ENCODE measurements at places on chromosomes 6 and 20.

DNA sequence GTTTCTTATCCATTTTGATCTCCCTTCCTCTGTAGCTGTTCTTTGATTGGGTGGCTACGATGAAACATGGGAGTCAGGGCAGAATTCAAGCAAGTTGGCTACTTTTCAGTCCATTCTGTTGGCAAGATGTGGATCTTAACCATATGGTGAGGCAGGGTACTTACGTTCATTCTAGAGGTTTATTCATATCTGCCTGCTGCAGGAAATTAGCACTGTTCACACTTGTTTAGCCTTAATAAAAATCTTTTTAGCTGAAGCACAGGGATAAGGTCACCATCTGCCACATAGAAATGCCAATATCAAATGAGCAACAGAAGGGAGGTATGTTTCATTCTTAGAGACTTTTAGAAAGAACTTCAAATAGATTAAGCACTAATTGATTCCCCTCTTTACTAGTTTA is 83.9 kb downstream of the GRIK2 start:
- no peak for DNase-seq

GRCh38 chr6:22053391-22053997 is 243.3 kb downstream of the PRL start:
- DNase-seq = no peak

- no peak for DNase-seq
These were observed 30.7 kb upstream of the MAP3K4 start for GRCh38 chr6:160960839-160961238.

DNA sequence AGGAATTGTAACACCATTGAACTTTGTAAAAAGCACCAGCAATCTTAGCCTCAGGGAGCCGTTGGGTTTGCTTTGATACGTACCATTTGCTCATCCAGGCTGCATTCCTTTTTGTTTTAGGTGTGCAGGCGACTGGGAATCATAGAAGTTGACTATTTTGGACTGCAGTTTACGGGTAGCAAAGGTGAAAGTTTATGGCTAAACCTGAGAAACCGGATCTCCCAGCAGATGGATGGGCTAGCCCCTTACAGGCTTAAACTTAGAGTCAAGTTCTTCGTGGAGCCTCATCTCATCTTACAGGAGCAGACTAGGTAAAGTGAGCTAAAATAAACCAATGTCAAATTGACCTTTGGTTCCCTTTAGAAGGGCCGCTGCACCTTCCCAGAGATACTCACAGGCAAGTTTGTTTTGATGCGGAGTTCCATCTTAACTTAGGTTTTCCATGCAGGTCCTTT is 1.6 kb downstream of the MYLIP start:
- no peak for DNase-seq

- DNase-seq = no peak
These were observed 36.3 kb downstream of the GSTA2 start for GRCh38 chr6:52726741-52727535.

DNA sequence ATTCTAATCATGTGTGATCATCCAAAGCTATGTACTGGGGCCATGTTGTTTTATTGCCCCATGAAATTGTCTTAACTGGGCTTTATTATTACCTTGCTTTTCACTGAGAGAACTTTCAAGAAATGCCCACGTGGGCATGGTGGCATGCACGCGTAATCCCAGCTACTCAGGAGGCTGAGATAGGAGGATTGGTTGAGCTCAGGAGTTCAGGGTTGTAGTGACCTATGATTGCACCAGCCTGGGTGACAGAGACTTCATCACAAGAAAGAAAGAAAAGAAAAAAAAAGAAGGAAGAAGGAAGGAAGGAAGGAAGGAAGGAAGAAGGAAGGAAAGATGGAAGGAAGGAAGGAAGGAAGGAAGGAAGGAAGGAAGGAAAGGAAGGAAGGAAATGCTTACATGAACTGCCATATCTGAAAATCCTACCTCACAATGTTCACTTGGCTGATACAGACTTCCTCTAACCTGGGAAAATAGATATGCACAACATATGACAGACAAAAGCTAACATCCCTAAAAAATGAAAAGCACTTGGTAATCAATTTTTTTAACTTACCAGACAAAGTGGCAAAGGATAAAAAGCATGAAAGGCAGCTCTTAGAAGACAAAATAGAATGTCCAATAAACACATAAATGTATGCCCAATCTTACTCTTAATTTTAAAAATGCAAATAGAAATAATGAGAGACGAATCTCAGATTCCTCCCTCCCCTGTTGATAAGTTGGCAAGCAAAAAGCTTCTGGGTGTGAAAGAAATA is 25.5 kb upstream of the TMEM244 start:
- DNase-seq = no peak

DNA sequence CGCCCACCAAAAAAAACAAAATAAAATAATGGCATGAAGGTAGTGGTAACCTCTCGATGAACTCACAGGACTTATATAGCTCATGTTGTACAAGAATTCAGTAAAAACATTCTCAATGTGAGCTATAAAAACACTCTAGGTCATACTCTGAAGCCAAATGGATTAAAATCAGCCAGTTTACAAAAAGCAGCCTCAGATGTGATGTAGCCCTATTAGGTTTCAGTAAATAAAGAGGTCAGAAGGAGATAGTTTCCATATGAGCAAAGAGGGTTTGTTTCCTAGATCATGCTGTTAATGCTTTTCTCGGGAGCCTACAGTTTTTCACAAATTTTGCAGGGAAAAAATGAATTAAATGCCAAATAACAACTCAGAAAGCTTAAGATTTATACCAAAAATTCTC is 319.5 kb upstream of the HSF2 start:
- DNase-seq = no peak

DNA sequence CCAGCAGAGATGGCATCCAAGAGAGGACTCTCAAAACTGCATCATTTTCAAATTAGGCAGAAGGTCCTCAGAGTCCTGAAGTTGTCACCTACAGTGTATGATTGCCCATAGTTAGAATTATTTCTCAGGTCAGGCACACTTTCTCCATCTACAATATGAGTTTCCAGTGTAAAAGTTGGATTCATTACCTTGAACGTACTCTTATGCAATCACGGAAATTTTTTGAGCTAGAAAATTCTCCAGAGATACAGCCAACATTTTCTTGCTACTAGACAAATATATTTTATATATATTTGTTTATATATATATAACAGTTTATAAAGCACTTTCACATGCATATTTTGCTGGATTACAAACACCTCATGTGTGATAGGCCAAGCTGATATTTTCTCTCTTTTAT is 29.4 kb upstream of the SERPINB1 start:
- no peak for DNase-seq

GRCh38 chr6:47852727-47853126 is 70.9 kb downstream of the OPN5 start:
- DNase-seq = no peak

DNA sequence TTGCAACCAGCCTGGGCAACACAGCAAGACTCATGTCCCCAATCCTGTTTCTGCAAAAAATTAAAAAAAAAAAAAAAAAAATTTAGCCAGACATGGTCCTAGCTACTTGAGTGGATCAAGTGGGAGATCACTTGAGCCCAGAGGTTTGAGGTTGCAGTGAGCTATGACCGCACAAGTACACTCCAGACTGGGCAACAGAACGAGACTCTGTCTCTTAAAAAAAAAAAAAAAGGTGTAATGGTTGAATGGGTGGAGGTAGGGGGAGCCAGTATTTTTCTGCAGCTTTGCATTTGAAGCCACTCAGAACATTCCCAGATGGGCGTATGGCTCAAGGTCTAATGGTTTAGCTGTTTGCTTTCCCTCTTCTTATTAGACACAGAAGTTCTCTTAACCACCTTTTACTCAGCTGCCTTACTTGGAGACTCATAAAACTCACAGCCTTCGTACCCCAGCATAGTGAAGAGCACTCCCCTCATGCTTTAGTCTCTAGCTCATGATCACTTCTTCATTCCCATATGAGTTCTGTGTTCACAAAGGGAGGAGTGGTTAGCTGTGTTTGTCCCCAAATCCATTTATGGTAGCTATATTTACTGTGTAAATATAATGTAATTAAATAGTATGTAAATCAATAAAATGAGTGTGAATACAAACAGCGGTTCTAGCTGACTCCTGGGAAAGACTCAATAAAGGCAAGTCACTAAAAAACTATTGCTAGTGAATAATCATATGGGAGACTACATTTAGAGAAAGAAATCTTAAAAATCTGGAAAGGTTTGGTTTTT is 9.0 kb downstream of the FKBP1A start:
- no peak for DNase-seq

- DNase-seq = no peak
These were observed 802.9 kb upstream of the FLRT3 start for GRCh38 chr20:15140286-15140685.

DNA sequence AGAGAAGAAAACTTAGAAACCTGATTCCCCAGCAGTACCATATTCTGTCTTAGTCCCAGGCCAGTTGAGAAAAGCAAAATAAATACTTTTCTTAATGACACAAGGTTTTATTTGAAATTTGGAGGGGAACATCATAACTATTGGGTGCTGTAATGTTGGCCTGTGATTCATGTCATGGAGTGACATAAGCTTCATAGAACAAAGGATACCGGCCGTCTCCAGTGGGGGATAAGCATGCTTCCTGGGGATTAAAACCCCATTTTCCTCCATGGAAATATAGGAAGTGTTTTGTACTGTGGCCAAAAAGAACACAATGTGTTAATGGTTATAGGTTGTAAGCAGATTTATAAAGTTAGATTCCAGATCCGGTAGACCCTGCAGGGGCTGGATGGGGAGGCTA is 18.0 kb downstream of the MTHFD1L start:
- no peak for DNase-seq

- peak; percentile 14 for DNase-seq
These were observed 6.8 kb upstream of the USP49 start for GRCh38 chr6:41901882-41902519.

GRCh38 chr20:48931527-48932374 is 10.2 kb downstream of the ARFGEF2 start:
- no peak for DNase-seq

DNA sequence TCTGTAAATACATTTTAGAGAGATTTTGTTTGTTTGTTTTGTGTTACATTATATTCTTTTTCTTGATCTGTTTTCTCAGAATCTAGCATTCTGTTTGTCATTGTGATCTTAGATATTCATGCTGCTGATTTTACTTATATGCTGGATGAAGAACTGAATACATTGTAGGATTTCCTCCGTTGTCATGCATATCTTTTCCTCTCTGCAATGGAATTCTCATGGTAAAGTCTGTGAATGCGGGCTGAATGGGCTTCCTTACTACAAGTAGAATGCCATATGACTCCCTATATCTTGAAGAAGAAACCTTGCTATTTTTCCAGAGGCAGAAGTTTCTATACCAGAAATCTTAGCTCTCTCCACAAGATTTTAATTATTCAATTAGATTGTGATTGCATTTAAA is 2.4 kb upstream of the DEFB114 start:
- no peak for DNase-seq

DNA sequence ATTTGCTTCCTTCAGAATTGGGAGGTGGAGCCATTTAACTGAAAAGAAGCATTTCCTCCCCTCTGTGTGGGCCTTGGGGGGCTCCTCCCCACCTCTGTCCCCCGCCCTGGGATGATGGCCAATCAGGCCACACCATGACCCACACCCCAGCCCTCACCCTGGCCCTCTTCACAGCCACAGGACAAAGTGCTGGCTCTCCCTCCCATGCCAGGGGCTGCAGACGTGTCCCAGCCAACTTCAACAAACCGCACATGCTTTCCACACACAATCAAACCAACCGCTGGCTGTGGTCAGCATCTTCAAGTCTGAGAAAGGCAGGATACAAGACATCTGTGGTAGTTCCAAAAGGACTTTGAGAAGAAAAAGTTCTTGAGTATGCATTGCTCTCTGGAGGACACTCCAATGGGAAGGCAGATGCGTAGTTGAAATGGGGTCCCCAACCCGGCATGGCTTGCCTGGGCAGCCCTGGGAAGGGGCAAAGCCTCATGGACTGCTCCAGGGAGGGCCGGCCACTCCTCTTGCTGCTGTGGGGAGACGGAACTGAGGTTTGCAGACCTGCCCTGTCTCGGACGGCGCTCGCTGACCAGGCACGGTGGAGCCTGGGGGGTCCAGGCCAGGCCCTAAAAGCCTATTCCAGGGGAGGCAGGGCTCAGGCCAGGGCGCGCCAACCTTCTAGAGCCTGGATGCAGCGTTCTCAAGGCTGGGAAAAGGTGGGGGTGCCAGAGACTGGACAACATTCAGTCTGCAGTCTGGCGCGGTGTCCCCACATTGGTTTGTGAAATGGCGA is 12.2 kb downstream of the TTLL2 start:
- DNase-seq = no peak

- no peak for DNase-seq
These were observed 102.2 kb downstream of the SYCP2 start for GRCh38 chr20:59831024-59831915.

DNA sequence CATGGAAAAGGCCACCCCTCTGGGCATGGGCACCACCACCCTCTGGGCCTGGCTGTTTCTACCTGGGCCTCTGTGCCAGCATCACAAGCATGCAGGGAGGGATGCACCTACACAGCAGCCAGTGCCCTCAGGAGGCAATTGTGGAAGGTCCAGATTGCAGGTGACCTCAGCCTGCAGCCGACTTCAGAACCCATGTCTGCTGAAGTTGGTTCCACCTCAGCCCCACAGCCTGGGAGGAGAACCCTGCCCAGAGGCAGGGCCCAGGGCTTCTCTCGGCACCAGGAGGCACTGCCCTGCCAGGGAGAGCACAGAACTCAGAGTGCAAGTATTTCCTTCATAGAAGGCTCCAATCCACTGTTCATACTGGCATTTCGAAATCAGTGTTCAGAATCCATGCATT is 149.8 kb downstream of the TTLL2 start:
- no peak for DNase-seq

- no peak for DNase-seq
These were observed 818 bp upstream of the AP5S1 start for GRCh38 chr20:3819411-3820047.

- DNase-seq = no peak
These were observed 234.0 kb upstream of the RREB1 start for GRCh38 chr6:6873778-6874177.

DNA sequence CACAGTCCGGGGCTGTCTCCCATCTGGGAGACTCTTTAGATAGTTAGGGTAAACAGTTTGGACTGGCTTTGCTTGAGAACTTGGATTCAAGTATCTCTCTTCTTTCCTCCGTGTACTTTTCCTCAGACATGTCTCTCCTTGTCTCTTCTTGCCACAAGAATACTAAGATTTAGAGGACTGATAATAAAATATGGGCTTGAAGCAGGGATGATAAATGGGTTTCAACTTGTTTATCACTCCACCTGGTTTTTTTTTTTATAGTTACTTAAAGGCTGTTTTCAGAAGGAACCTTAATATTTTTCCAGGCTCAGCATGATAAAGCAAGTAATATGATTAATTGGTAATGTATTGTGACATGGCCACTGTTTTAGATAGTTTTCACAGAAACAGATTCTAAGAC is 40.9 kb upstream of the KIF13A start:
- DNase-seq = no peak

- DNase-seq = no peak
These were observed 237.3 kb upstream of the CNR1 start for GRCh38 chr6:88403486-88403885.

DNA sequence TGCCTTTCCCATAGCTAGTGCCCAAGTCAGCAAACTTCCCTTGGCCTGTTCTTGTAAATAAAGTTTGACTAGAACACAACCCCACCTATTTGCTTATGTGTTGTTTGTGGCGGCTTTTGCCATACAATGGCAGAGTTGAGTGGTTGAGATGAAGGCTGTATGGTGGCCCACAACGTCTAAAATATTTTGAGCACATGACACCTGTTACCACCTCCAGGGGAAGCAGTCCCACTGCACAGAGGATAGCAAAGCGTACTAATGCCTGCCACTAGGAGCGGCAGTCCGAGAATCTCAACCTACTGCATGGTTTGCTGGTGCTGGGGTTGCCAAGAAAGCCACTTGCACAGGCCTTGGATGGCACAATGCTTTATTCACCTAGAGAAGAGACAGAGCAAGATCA is 58.6 kb downstream of the TGM2 start:
- DNase-seq = no peak
